T-helper 2 cell treated with Interferon-gamma antibody and Interleukin-4, amounts not matched to agents 5 μg/mL and 100 μg/mL, for 36 hours (primary cell): ENCODE measurements at places on chromosomes 7 and 10.
A peak's percentile ranks its signal among the peaks of the same experiment; 100 is the strongest.

DNA sequence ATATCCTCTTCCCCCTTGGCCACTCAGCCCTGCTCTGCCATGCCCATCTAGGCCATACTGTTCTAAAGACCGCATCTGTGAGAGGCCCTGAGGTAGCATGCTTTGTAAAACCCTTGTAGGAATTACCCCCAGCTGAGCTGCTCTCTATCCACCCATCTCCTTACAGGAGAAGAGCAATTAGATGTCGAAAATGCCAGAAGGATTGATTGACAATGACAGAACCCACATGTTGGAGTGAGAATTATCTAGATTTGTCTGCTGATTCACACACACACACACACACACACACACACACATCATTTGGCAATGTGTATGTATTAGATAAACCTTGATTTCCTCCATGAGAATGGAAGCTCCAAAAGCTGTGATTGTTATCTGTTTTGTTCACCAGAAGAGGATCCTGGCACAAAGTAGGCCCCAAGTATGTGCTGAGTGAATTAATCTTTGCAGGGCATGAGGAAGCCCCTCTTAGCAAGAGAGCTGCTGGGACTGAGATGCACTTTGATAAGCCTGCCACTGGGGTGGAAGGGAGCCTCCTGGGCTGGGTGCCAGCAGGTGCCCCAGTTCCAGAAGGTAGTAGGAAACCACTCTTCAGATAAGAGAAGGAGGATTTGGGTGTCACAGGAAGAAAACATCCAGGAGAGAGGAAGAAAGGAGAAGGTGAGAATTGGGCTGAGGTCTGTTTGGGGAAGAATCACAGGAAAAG is 187.5 kb upstream of the ADO start:
- peak; percentile 3 for DNase-seq

GRCh38 chr7:107025449-107026103 is 18.9 kb upstream of the PRKAR2B start:
- DNase-seq = no peak

DNA sequence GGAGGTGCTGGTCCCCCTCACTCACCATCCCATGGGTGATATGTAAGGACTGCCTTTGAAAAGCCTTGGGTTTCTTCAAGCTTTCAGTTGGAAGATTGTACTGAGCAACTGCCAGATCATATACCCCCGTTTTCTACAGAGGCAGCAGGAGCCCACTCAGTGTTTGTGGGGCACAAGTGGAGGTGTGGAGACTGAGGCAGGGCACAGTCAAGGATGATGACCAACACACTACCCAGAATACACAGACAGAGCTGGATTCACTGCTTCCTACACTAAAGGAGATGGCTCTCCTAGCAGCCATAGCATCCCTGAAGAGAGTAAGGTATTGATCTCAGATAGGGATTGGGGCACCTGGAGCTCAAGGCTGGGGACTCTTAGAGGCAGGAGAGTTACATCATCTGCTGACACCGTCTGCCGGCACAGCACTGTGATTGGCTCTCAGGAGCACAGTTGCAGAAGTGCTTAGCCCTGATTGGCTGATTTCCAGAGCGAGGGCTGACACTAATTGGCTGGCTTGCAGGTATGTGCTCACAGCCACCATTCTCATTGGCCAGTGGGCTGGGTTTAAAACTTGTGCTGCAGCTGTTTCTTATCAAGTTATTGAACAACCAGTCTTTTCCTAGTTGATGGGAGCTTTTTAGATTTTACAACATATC is 77.9 kb upstream of the PFKP start:
- no peak for DNase-seq

DNA sequence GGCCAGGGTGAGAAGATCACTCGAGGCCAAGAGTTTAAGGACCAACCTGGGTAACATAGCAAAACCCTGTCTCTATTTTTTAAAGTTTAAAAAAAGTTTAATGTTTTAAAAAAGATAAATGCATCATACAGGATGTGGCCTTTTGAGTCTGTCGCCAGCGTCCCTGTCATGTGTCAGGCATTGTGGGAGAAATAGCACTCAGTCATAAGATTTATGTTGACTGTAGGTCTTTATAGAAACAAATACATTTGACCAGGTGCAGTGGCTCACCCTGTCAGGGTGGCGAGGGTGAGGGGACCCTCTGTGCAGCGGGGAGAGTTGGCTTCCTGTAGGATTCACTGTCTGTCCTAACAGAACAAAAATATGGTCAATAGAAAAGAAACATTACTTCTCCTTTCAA is 63.5 kb upstream of the SH2B2 start:
- no peak for DNase-seq

- DNase-seq = no peak
Measured at GRCh38 chr10:92697663-92698511, 8.1 kb downstream of the HHEX start.

GRCh38 chr7:85896531-85896930 is 709.7 kb upstream of the SEMA3D start:
- no peak for DNase-seq

DNA sequence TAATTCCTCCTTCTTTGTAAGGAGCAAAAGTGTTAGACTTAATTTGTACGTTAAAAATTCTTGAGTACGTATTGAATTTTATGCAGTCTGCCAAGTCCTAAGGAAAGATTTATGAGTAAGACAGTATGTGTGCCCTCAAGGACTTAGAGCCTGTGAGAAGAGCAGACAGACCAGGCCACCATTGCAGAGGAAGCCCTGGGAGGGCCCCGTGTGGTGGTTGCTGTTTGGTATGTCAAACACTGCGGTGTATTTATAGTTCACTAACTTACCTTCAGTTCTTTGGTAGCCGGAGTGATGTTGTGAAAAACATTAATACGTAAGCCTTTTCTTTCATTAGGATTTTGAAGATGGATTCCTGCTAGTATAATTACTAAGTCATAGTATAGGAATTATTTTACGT is 82.9 kb downstream of the GALNT11 start:
- no peak for DNase-seq

GRCh38 chr7:154566877-154567276 is 436.0 kb downstream of the PAXIP1 start:
- DNase-seq = no peak

DNA sequence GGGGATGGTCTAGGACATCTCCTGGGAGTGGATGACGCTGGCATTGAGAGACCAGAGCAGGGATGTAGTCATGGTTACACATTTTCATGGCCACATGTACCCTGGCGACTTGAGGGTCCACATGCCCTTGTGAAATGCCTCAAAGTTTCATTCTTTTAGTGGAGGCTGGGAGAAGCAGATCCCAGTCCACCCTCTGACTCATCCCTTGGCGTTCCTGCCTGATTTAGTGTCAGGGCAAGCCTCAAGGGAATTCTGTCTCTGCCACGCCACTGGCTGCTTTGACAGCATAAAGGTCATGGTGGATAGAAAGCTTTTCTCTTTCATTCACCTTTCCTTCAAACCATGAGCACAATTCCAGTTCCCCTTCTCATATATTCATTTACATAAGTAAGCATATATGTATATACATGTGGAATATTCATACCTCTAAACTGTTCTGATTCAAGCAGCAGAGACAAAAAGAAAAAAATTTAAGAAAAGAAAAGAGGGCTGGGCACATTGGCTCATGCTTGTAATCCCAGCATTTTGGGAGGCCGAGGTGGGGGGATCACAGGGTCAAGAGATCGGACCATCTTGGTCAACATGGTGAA is 21.8 kb upstream of the KIF5B start:
- DNase-seq = no peak

DNA sequence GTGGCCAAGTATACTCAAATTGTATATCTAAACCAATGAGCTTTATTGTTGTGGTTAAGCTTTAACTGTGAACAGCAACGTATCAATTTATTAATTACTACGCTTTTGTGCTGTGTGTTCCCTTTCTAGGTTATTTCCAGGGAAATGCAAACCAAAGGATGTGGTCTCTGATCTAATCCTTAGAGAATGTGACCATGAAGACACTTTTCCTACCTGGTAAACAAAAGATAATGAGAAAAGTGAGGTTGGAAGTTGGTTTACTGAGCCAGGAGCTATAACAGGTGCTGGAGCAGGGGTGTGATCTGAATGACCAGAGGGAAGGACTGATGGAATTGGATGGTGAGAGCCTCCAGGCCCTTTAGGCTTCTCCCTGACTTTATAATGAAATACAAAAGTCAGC is 25.4 kb upstream of the CALU start:
- DNase-seq = no peak

GRCh38 chr7:86814661-86815379 is 171.1 kb downstream of the GRM3 start:
- DNase-seq = no peak

DNA sequence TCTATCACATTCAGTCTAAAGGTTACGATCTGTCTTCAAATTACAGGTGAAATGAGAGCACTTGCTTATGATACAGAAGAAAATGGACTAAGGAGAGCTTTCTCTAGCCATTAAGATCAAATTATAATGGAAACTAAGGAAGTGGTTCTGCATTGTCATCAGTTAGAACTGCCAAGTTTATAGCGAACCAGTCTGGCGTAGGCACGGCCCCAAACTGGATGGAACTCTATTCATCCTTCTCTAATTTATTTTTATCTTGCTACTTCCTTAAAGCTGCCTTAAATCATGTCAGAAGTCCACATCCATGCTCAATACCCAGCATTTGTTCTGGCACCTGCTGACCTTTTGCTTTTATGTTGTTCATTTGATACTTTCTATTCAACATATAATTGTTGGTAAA is 63.7 kb upstream of the APBB1IP start:
- DNase-seq = no peak

DNA sequence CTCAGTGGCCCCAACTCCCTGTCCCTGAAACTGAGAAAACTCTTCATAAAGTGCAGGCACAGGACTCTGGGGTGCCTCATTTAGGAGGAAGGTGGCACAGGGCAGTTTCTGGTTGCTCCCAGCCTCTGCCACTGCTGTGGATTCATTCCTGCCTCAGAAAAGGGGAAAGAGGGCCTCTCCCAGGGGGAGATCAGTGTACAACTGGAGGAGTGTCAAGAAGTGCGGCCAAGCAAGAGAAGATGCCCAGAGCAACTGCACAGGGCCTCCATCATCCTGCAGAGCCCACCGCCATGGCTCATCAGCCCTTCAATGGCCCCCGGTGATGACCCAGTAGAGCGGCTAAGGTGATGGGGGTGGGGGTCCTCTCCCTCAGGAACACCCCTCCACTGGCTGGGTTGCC is 150.3 kb downstream of the PLXNA4 start:
- DNase-seq = no peak
